ENCODE measurements at places on chromosomes 6 and 20.

GRCh38 chr20:10576411-10577090 is 97.2 kb downstream of the JAG1 start:
- no peak for DNase-seq

DNA sequence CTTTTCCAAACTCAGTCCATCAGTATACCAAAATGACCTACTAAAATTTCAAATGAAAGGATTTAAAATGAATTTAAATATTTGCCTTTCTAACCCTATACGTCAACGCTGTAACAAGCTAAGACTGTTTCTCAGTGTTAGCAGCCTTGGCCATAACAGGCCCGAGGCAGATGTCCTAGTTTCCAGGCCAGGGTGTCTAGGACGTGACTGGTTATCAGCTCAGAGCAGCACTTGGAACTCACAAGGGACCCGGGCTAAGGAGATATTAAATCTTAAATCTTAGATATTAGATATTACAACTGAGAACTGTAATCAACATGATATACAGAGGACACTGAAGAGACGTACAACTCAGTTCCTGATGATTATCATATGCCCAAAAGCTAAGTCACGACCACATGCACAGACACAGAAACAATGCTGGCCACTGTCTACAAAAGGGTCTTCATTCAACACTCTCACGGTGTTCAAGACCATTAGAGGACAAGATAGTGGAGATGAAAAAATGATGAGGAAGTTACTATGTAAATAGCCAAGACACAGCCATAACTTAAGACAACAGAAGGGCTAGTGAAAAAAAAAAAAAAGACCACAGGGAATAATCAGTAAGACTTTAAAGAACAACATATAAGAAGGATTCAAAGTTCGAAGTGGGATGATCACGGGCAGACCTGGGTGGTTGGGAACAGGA is at the start of gene CLDN20:
Gene CLDN20, plus strand, starts transcription at position 641 of the 691 bp plus-strand sequence. CDS start 11,707 bp downstream, outside the sequence.
- no peak for DNase-seq

DNA sequence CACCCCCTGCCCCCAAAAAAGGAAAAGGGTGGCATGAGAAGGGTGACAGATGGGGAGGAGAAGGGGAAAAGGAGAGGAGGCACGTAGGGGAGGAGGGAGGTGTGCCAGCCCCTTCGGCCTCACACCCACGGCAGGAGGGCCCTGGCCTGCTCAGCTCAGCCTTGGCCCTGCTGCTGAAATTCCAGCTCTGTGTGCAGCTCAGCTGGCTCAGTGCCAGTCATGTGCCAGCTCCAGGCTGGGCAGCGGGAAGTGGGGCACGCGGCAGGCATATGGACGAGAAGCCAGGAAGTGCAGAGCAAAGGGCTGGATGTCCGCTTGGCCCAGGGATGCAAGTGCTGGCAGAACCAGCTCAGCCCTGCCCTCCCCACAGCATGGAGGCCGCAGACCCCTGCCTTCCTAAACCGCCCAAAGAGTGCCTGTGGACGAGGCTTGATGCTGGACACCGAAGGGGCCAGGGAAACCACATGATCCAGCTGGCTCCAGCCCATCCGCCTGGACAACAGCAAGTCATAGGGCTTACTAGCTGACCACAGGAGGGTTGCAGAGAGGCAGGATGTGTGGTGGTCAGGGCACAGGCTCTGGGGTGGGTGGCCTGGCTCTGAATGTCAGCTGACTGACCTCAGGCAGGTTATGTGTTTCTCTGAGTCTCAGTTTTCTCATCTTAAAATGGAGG is 60.2 kb downstream of the NOL4L start:
- DNase-seq, result peak; percentile 85

DNA sequence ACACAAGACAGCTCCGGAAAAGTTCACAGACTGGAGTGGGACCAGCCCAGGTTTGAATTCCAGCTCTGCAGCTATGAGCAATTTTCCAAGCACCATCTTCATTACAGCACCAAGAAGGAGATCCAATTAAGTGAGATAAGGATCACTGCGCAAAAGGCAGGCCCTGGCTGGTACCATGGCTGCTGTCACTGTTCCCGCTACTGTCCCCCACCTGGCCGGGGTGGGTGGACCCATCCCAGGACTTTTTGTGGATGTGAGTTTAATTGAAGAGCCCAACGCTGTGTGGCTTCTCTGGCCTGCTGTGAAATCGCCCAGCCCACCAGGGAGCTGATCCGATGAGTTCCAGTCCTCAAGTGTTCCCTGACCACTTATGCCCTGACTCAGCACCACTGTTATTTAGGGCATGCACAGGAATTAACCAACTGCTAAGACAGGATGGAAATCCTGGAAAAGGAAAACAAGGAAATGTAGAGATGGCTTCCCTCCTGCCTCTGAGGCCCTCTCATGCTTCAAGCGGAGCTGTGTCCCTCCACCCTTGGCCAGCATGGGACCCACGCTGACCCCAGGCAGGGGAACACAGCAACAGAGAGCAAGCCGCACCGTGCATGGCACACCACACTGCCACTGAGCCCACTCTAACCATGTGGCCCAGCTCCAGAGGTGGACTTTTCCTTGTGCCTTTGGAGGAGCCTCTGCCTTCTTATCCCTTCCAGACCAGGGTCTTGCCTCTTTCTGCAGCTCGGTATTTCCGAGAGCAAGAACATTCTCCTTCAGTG is 150.0 kb upstream of the CST7 start:
- DNase-seq, result no peak

- DNase-seq, result peak; percentile 21
Measured at GRCh38 chr6:14792118-14792955, 453.5 kb upstream of the JARID2 start.

- DNase-seq, result no peak
Measured at GRCh38 chr6:8627085-8627861, 191.9 kb upstream of the SLC35B3 start.
